ENCODE measurements at places on chromosomes 12 and 14.

- no peak for DNase-seq
Observed at GRCh38 chr12:22527999-22528398, 16.3 kb downstream of the C2CD5 start.

- no peak for DNase-seq
Observed at GRCh38 chr12:91889059-91889458, 256.6 kb downstream of the BTG1 start.

- DNase-seq, result no peak
Observed at GRCh38 chr12:2234646-2235350, 182.0 kb downstream of the CACNA1C start.

GRCh38 chr12:33589576-33590114, 150.0 kb upstream of the SYT10 start:
- DNase-seq, result no peak

- no peak for DNase-seq
Observed at GRCh38 chr14:47539031-47539461, 136.4 kb downstream of the MDGA2 start.

GRCh38 chr14:54567639-54568561, 972 bp downstream of the SAMD4A start:
- peak; percentile 50 for DNase-seq

GRCh38 chr14:34257505-34257904, 204.5 kb downstream of the SPTSSA start:
- DNase-seq, result no peak

DNA sequence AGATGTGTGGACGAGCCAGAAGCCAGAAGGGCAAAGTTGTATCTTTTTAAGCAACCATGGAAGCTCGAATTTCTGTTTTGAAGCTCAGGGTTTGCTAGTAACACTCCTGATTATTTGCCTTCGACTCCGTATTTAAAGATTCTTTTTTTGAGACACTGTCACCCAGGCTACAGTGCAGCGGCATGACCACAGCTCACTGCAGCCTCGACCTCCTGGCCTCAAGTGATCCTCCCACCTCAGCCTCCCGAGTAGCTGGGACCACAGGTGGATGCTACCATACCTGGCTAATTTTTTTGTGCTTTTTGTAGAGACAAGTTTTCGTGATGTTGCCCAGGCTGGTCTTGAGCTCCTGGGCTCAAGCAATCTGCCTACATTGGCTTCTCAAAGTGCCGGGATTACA, 18.7 kb upstream of the OASL start:
- DNase-seq, result no peak

GRCh38 chr14:91311284-91311662, 66.8 kb upstream of the GPR68 start:
- peak; percentile 76 for DNase-seq

- DNase-seq, result no peak
Observed at GRCh38 chr12:94457311-94457710, 2.4 kb downstream of the CEP83 start.

DNA sequence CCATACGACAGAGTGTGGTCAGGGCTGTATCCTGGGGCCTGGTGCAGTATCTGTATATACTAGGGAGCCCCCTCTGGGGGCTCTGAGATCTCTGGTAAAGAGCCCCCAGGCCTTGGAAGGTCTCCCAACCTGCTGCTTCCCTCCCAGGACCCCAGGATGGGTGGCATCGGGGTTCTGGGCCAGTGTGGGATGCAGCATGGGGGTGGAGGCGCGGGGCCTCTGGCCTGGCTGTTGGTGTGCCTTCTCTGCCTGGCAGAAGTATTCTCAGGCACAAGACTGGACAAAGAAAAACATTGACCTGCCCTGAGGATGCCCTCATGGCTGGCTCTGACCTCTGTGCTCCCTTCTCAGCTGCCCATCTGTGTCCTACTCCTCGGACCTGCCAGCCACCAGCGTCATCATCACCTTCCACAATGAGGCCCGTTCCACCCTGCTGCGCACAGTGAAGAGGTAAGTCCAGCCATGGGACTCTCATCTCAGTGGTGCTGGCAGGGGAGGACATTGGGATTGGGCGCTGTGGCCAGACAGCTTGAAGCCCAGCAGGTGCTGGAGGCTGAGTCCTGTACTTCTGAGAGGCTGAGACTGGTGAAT, 64.5 kb downstream of the GALNT16 start:
- no peak for DNase-seq

- DNase-seq, result no peak
Observed at GRCh38 chr14:50844391-50844790, 13.4 kb upstream of the NIN start.

DNA sequence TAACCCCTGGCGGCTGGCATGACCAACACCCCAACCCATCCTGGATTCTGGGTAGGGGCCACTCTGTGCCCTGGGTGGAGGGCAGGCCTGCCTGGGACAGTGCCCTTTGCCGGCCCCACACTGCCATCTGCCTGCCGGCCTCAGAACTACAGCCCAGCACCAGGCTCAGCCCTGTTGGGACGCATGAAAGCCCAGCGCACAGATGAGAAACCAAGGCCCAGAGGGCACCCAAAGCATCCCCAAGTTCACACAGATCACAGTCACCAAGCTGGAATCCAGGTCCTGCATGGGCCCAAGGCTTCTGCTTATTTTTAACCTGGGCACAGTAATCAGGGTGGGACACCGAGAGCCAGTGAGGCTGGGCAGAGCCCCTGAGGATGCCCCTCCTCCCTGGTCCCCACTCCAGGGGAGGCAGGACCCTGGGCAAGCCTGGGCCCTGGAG, 26.2 kb downstream of the RFLNA start:
- peak; percentile 28 for DNase-seq

GRCh38 chr12:15131431-15131830, 89.8 kb downstream of the RERG start:
- no peak for DNase-seq

DNA sequence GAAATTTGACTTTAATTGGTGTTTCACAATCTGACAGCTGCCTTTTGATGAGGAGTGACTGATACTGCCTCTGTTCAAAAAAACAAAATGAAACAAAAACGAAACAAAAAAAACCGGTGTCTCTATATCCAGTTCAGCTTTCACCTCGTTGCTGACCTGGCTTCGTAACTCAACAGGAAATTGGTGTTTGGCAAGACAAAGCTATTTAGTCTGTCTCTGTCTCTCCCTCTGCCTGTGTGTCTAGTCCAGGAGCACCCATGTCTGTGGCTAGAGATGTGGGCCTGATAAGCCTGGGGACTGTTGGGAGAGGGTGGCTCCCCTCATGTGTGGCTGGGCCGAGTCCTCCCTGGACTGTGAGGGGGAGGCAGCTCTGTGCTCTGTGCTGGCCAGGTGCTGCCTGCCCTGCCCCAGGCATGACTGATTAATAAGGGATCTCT, 11.3 kb downstream of the CACNA1C start:
- peak; percentile 13 for DNase-seq

Data from central memory CD4-positive, alpha-beta T cell (primary cell).